ENCODE measurements at places on chromosomes 16 and 17. TPM values are rescaled to one million over a fixed set of nuclear protein-coding genes. Genes with fewer than 3 reads are reported as not detected.
A peak's percentile ranks its signal among the peaks of the same experiment; 100 is the strongest.

GRCh38 chr17:55152236-55152635, 112.5 kb upstream of the HLF start:
- no peak for DNase-seq

DNA sequence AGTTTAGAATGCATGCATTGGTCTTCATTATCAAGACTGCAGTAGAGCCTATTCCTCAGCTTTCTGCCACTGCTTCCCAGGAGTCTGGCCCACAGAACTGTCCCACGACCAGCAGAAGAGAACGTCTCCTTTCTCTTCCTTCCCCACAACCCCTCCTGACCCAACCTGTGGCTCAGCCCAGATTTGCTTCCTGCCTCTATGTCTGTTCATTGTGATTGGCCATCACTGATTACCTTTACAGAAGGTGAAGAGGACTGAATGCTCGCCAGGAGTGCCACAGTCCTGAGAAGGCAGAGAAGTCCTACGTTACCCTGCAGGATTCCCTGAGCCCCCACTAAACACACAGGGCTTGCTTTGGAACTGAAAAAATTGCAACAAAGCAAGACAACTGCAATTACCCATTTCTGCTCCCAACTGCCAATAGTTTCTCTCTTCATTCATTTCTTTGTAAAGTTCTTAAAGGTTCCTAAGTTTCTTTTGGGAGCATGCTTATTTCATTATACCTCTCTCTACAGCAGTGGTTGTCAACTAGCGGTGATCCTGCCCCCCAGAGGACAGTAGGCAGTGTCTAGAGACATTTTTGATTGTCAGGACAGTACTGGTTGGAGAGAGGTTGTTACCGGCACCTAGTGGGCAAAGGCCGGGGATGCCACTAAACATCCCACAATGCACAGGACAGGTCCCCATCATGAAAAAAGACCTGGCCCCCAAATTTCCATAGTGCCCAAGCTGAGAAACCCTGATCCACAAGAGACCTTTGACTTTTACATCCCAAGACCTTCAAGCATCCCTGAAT, 4.5 kb upstream of the NAT9 start:
- no peak for DNase-seq

DNA sequence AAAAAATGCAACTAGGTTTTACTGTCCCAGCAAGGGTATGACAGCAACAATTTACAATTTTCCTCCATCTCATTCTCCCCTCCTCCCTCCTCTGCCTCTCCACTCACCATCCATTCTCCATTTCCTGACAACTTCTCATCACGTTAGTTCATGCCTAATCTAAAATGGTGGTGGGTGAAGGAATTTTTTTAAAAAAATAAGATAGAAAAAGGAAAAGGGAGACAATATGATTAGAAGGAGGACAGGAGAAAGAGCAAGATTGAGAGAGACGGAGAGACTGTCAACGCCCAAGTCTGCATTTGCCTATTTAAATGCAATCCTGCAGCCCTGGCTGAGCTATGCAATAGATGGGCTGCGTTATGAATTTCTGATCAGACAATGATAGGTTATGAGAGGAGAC, 380.7 kb upstream of the PSMD7 start:
- DNase-seq: no peak

GRCh38 chr16:88681709-88682451, 4.4 kb downstream of the SNAI3 start:
- no peak for DNase-seq

CCL8 gene
- polyA plus RNA-seq: 0.38 TPM

DNA sequence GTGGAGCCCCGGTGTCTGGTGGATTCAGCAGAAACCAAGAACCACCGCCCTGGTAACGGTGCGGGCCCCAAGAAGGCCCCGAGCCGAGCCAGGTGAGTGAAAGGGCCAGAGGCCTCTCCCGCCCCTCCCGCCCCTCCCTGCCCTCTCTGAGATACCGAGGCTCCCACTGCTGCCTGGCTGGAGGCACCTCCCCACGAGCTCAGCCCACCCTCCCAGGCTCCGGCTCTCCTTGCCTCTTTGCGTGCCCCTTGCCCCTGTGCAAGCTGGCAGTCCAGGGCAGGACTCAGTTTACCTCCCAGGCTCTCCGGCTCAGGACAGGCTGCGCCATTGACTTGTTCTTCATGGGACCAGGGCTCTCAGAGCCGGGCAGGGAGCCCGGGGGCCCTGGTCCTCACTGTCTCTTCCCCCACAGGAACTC, 14.1 kb upstream of the MYO15B start:
- DNase-seq: no peak

TMEM132E gene
- 0.05 TPM for polyA plus RNA-seq

DNA sequence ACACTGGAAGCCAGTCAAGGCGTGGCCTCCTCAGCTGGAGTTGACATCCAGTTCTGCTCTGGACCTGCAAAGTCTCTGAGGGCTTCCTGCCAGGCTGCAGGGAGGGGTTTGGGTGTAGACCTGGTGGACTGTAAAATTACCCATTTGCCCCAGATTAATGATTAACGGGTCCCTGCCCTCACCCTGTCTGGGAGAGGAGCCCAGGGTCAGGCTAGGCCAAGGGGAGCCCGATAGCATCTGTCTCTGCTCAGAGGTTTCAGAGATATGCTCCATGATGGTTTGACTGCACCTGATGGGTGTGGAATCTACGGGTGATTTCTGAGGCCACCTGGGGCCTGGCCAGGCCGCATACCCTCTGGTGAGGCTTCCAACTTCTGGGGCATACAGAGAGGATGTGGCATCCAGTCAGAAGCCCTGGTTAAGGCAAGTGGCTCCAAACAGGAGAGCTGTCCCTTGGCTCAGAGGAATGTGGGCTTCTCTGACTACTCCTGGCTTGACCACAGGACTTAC, 11.2 kb downstream of the PPY start:
- DNase-seq: no peak

GRCh38 chr16:50193594-50193993, 40.5 kb downstream of the TENT4B start:
- no peak for DNase-seq

DNA sequence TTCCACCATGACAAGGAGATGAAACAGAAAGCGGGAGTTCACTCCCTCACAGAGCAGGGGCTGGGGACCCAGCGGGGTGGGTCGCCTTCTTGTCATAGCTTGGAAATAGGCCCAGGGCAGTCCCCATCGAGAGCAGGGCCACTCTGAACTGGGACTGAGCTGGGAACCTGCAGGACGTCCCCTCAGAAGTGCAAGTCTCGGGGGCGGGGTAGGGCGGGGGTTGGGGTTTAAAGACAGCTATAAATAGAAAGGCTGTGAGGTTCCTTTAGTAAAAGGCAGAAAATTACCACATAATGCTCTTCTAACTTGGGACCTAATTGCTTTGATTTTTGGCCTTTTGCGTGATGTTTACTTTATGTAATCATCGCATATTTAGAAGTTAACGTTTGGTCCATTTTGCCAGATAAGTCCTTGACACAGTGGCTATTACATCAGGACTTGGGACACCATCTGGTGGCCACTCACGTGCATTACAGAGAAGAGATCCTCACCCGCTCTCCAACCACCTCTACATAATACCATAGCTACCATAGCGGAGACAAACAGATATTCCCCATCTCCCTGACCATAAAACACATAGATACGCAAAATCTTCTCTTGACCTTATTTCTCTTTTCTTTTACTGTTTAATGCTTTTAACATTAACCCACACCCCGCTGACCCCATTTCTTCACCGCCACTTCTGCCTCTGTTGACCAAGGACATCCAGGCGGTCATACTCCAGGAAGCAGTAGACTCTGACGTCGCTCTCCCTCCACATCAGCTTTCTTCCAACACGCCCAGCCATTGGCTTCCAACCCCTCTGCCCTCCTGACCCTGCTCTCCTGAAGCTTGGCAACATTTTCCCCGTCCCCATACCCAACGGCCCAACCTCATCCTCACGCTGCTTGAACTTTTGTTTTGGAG, 27.5 kb upstream of the PIK3R6 start:
- peak; percentile 41 for DNase-seq

HOXB9 gene
- not detected for polyA plus RNA-seq

VASN gene
- polyA plus RNA-seq: 18.4 TPM
